Thoracic aorta (tissue), 2 donors: ENCODE measurements at places on chromosomes 1 and 21. TPM values are rescaled to one million over a fixed set of nuclear protein-coding genes. Genes with fewer than 3 reads are reported as not detected.

LCK gene
- total RNA-seq = 10.5 TPM

KPRP gene
- total RNA-seq = 0.14 TPM

PGBD2 gene
- 6.5 TPM for total RNA-seq

INAVA gene
- total RNA-seq = 3.5 TPM

TMIGD3 gene
- 4.7 TPM for total RNA-seq

GRCh38 chr1:61058483-61059245 is 23.7 kb upstream of the NFIA start:
- H3K36me3 ChIP-seq = no peaks in the 10 kb centered on the region
- peaks cover 14% of the 10 kb centered on the region for H3K4me1 ChIP-seq
- no peak overlapping the region for H3K27ac ChIP-seq
- DNase-seq = no peak

DNA sequence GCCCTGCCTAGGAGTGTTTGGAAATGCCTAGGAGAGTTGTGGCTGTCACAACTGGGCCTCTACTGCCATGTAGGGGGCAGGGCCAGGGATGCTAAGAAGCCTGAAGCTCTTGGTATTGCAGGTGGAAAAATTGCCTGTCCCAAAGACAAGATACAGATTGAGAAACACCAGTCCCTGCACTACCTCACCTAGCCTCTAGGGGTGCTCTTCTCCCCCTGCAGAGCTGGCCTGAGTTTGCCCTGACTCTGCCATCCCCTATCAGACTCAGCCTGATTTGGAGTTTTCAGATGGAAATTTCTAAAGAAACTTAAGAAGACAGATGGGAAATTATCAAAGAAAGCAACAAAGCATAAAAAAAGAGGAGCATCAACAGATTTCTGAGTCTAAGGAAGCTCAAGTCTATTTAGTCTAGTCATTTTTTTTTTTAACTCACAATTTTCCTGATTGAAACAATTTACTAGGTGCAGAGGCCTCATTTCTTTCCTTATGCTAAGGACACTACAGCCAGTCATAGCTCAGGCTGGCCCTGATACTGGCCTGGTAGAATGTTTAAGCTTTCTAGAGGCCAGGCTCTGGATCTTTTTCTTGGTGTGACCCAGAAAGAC is 61.4 kb upstream of the LRRN2 start:
- no peaks in the 10 kb centered on the region for H3K36me3 ChIP-seq
- H3K4me1 ChIP-seq = no peaks in the 10 kb centered on the region
- no peak overlapping the region for H3K27ac ChIP-seq
- no peaks in the 10 kb centered on the region for H3K27me3 ChIP-seq
- DNase-seq = no peak

GRCh38 chr1:23567629-23567995 is 8.3 kb upstream of the ID3 start:
- H3K36me3 ChIP-seq = no peaks in the 10 kb centered on the region
- no peak for DNase-seq
- H3K4me1 ChIP-seq = peaks cover 63% of the 10 kb centered on the region
- H3K27me3 ChIP-seq = no peaks in the 10 kb centered on the region
- H3K4me3 ChIP-seq = peak overlapping the region; percentile 76

- no peaks in the 10 kb centered on the region for H3K27me3 ChIP-seq
- no peak overlapping the region for H3K27ac ChIP-seq
- H3K36me3 ChIP-seq = no peaks in the 10 kb centered on the region
- no peak for DNase-seq
These were observed 59.0 kb downstream of the HUNK start for GRCh38 chr21:31931644-31932469.

- H3K27me3 ChIP-seq = no peaks in the 10 kb centered on the region
- no peak overlapping the region for H3K27ac ChIP-seq
- no peaks in the 10 kb centered on the region for H3K36me3 ChIP-seq
These were observed 144.5 kb upstream of the SMYD2 start for GRCh38 chr1:214136324-214136919.

DNA sequence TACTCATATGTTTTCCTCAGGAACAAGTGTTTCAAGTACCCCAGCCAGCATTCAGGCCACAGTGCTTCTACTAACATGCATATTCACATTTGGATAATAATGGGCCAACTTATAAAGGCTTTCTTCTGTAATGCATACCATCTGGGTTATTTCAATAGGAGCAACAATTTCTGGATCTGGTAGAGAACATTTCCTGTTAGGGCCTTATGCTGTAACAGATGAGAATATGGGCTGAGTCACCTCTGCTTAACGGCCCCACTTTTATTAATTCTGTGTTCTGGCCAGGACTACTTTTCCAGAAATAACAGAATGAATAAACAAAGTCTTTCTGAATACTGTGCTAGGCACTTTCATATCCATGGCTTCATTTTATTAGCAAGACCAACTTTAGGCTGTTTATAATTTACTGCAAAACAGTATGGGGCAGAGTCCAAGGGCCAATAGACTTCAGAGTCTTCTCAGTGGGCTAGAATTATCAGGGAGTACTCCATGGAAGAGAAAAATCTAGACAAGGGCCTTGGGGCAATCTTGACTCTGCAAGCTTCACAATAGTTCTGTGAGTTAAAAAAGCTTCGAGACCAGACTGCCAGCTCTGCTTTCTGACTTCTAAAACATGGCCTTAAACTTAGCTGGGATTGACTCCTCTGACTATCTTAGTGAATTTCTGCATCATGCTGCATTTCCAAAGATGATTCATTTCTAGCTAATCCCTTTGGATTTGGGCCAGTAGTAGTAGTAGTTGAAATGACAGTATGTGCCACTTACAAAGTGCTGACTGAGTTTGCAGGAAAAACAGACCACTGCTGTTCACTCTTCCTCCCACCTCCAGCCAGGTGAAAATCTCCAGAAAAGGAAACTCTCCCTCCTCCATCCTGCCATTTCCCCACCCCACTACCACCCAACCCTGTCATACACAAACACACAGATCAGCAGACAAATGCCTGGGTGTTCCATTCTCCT is 8.2 kb upstream of the SSX2IP start:
- no peaks in the 10 kb centered on the region for H3K27me3 ChIP-seq
- H3K27ac ChIP-seq = peak overlapping the region; percentile 79
- H3K36me3 ChIP-seq = no peaks in the 10 kb centered on the region
- peak overlapping the region; percentile 46 for H3K4me3 ChIP-seq

- no peaks in the 10 kb centered on the region for H3K4me1 ChIP-seq
- no peaks in the 10 kb centered on the region for H3K27me3 ChIP-seq
- no peaks in the 10 kb centered on the region for H3K36me3 ChIP-seq
- H3K27ac ChIP-seq = no peak overlapping the region
These were observed 243.0 kb downstream of the PDE4B start for GRCh38 chr1:66035616-66036245.

- no peak for DNase-seq
- no peak overlapping the region for H3K27ac ChIP-seq
- H3K4me3 ChIP-seq = no peak overlapping the region
These were observed 41.4 kb upstream of the ACOT11 start for GRCh38 chr1:54506594-54506993.
